ENCODE measurements at places on chromosomes 2 and 18.

DNA sequence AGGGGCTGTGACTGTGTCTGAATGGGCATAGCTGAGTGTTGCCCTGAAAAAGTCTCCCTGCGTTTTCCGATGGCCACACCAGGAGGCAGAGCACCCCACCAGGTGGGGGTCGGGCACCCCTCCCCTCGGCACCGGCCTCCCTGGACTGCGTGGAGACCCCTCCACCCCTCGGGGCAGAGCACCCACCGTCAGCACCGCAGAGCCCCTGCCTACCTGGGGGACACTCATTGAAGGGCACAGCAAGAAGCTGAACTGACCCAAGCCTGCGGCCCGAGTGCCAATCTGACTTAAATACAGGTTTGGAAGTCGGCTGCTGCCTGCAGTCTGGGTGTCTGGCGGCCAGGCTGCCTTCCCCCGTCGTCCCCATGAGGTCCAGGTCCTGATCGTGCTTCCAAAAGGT, 69.9 kb downstream of the KCNG2 start:
- no peak for DNase-seq

DNA sequence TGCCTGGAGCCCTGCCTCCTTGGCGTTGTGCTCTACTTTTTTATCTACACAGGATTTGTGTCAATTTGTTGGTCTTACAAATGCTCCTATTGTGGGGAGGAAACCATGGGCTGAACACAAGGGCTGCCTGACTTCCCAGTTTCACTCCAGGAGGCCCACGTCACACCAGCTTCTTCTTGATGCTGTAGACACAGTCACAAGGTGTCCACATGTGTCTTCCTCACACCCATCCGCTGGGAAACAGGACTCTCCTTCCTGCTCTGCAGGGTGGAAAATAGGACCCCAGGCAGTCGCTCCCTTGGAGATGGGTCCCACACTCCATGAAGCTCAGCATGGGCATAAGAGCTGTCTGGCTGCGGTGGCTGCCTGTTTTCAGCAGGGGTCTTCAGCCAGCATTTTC, 468.2 kb downstream of the EPHA4 start:
- DNase-seq, result no peak

GRCh38 chr2:45276914-45277313, 267.7 kb upstream of the SIX2 start:
- DNase-seq, result no peak

DNA sequence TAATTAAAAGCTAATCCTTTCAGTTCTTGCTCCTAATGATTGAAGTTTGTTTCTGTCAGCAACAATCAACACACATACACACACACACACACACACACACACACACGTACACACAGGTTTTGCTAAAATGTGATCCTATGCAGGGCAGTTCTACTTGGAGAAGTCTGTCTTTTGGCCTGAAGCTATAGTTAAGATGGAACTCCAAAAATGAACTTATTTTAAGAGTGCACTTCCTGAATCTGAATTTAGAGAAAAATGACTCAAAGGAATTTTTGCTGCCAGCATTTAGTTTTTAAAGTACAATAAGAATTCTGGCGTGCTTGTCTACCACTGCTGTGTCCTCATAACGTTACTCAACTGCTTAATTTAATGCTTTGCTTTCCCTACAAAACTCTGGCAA, 6.6 kb downstream of the GALNT5 start:
- DNase-seq, result no peak

- DNase-seq, result no peak
Observed at GRCh38 chr2:124382067-124382618, 357.1 kb downstream of the CNTNAP5 start.

GRCh38 chr2:212649646-212650045, 111.0 kb upstream of the ERBB4 start:
- no peak for DNase-seq

- DNase-seq, result no peak
Observed at GRCh38 chr2:18373664-18374063, 186.8 kb downstream of the RDH14 start.
